ENCODE measurements at places on chromosomes 5 and 9. TPM values are rescaled to one million over a fixed set of nuclear protein-coding genes. Genes with fewer than 3 reads are reported as not detected.

The SLC1A1 gene
- total RNA-seq = 0.57 TPM

The QRFP gene
- not detected for total RNA-seq

The TYRP1 gene
- not detected for total RNA-seq

The CSF2 gene
- total RNA-seq = not detected

The HMMR gene
- total RNA-seq = 1.4 TPM

The POLR3G gene
- total RNA-seq = 2.3 TPM

The NNT gene
- 190 TPM for total RNA-seq
